ENCODE measurements at places on chromosomes 2 and 18.

- peak; percentile 20 for DNase-seq
Measured at GRCh38 chr2:136135921-136136906, 18.3 kb upstream of the CXCR4 start.

DNA sequence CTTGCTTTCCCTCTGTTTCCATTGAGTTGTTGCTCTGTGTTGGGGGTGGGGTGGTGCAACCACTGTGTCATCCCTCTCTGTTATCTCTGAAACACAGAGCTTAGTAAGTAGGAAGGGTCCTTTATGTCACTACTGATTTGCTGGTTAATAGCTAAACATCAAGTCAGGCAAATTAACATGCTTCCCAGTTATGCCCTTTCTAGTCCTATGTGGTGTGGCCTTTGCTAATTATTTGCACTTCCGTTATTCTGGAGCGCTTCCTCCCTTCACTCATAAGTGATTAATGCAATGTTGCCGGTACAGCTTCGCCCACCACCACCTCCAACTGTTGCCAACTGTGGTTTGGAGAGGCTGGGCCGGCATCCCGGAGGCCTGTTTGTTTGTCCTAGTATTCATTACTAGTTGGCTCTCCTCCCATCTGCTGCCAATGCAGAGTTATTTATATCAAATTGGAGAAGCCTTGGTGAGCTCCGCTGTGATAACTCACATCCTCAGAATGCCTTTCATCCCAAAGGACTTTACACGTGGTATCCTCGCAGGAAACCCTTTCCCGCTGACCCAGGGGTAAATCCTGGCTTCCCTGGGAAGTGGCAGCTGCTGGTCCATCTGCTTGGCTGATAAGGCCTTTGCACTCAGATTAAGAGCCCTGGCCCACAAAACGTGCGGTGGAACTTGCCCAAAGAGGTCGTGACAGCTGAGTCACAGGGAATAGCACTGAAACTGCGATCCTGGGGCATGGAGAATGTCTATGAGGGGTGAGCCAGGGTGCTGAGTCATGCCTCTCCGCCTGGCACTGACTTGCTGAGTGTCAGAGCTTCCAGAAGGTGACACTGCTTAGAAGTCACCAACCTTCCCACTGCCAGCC is 72.0 kb upstream of the ZCCHC2 start:
- DNase-seq: no peak

DNA sequence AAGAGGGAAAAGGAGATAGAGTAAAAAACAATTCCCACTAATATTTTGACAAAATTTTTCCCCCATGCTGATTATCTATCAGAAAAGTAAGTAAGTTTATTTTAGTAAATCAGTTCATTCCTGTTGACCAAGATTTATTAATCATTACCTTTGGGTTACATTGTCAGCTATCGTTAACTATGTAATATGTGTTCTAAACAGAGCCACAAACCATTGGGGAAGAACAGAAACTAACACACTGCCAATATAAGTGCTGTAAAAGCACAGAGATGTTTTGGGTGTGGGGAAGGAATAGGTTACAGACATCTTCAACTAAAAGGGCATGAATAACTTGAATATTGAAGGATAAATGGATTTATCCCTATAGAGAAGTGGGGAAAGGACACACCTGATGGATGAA is 42.5 kb upstream of the ACADL start:
- no peak for DNase-seq

GRCh38 chr2:95049683-95049955 is 24.1 kb downstream of the MAL start:
- DNase-seq: no peak

GRCh38 chr2:138223319-138223718 is 259.0 kb downstream of the HNMT start:
- no peak for DNase-seq

GRCh38 chr2:230842473-230842872 is 22.3 kb upstream of the ITM2C start:
- DNase-seq: no peak

- DNase-seq: no peak
Measured at GRCh38 chr2:11583840-11584524, 50.1 kb downstream of the GREB1 start.

DNA sequence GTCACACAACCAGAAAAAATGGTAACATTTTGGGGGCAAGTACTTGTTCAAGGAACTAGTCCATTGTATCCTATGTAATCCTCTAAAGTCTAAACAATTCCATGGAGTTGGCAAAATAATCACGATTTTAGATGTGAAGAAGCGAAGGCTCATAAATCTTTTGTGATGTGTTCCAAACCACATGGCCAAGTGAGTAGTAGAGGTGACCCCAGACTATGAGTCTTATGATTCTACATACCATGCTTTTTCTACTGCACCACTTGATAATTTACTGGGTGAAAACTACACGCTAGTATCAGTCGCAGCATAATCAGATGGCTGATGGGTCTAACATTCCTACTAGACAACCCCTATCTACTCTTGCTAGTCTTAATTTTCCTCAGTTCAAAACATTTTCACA is 371.4 kb downstream of the OSR1 start:
- DNase-seq: no peak

GRCh38 chr18:6616981-6617380 is 112.5 kb upstream of the ARHGAP28 start:
- no peak for DNase-seq

GRCh38 chr18:3771121-3771971 is 321.4 kb downstream of the TGIF1 start:
- DNase-seq: peak; percentile 16

DNA sequence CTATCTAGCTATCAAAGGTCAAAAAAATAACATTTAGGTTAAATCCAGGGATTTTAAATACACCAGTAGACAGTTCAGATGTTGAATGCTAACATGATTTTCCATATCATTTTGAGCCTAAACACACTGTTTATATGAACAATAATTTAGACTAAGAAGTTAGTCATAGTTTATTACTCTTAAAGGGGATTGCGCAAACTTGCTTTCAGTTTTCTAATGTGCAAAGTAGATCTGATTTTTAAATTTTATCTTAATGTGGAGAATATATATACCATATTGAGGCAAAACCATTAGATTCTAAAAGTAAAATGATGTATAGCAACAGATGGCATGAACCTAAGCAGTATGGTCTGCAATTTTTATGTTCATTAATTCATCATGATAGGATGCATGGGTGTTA is 76.6 kb downstream of the CDH7 start:
- no peak for DNase-seq

DNA sequence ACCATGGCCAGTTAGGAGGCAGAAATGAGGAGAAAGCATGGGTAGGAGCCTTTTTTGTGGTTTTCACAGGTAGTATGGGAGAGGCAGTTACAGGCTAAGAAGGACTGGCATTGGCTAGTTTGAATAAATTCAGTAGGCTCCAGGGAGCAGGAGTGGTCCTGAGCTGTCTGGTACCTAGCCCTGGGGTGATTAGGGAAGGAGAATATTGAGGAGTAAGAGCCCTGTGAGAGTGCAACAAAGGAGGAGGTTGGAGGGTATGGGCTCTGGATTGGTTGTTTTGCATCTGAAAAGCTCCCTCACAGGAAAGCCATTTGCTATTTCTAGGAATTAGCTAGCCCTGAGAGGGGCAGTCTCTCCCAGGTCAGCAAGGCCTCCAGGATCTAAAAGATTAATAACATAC is 13.3 kb upstream of the TCF7L1 start:
- DNase-seq: no peak

GRCh38 chr2:74546004-74546403 is 7.7 kb downstream of the LOXL3 start:
- no peak for DNase-seq

GRCh38 chr18:57925706-57926105 is 118.3 kb upstream of the NEDD4L start:
- no peak for DNase-seq

GRCh38 chr2:140178234-140178633 is 1398.0 kb upstream of the NXPH2 start:
- no peak for DNase-seq

- no peak for DNase-seq
Measured at GRCh38 chr2:27495840-27496356, 741 bp upstream of the GCKR start.

DNA sequence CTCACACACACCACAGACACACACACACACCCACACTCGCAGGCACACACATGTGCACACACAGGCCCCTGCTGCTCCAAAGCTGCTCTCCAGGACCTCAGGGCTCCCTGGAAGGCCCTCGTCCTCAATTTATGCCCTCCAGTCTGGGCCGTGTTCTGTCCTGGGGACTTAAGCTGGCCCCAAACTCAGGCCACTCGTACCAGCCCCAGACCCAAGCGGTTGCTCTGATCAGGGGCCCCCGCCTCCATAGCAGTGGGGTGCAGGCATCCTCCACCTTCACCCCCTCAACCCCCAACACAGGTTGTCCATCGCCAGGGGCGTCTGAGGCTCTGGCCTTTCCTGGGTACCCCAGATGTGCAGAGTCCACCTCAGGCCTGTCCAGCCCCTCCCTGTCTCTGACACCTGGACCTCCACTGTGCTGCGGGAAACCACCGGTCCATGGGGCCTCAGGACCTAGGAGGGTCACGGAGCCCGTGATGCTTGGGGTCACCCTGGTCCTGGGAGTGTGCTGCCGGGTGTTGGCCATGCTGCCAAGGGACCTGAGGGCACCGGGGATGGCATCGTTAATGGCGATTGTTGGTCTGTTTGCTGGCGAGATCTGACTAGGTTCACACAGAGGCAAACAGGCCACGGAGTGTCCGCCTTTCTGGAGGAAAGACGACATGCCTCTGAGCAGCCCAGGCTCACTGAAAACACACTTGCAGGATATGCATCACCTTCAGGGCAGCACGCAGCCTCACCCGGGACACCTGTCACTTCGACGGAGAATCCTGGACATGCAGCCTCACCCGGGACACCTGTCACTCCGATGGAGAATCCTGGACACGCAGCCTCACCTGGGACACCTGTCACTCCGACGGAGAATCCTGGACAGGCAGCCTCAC is 155.6 kb downstream of the NDUFA10 start:
- DNase-seq: no peak

GRCh38 chr2:36831185-36831584 is 134.7 kb downstream of the VIT start:
- no peak for DNase-seq

- no peak for DNase-seq
Measured at GRCh38 chr2:237198164-237198855, 112.6 kb downstream of the COPS8 start.

- no peak for DNase-seq
Measured at GRCh38 chr2:24038786-24039499, 8.2 kb downstream of the WDCP start.

DNA sequence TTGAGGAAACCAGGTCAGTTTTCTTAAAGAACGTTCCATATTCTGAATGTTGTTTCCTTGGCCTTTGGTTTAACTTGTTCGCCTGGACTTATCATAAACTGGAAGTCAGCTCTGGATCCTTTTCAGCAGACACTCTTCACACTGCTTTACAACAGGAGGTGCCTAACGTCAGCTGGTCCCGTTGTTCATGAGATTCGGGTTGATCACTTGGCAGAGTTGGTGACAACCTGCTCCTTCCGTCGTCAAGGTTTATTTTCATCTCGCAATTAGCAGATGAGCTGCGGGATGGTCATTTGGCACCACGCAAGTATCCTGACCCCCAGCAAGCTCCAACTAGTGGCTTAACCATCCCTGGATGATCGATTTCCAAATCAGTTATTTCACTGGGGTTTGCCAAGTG is 23.0 kb upstream of the BIN1 start:
- DNase-seq: no peak

DNA sequence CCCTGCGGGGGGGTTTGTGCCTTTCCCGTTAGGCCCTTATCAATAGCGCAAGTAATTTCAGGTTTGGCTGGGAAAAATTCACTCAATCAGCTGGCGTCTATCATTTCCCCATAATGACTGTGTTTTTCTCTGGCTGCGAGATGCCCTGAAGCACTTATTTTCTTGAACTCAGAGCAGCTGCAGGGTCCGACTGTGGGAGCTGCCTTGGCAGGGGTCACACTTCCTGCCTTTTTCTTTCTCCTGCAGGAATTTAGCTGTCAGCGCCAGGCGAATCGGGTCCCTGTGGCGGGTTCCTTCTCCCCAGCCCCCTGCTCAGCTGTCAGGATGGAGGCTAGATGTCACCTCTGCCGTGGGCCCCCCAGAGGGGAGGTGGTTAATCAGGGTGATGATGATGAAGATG is 81.3 kb upstream of the HPCAL1 start:
- DNase-seq: no peak

GRCh38 chr2:98448441-98449145 is 3.9 kb downstream of the INPP4A start:
- DNase-seq: no peak

DNA sequence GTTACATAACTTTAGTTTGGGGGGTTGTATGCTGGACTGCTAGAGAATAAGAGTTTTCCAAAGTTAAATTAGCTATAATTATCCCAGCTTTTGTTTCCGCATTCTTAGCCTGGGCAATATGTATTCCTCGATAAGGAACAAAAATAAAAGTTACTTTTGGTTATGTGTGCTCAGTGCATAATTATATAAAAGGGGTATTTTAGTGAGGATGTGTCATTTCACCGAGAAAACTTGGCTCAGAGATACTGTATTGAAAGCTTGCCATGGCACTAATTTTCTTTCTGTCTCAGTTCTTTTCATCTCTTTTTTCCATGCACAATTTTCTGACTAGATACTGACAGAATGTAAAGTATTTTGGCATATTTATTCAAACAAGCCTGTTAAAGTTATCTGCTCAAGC is 28.2 kb downstream of the ARHGAP15 start:
- DNase-seq: no peak

DNA sequence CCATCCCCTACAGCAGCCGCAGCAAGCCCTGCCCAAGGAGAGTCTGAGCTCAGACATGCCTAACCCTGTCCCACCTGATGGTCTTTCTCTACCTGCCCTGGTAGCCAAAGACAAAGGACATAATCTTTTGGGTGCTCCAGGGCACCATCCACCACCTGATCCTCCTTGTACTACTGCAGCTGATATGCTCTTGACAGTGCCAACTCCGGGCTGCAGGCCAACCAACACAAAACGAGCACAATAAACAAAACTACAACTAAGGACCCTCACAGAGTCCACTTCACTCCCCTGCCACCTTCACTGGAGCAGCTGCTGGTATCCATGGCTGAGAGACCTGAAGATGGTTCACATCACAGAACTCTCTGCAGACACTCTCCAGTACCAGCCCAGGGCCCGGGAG is 106.3 kb downstream of the GRB14 start:
- DNase-seq: no peak

- DNase-seq: no peak
Measured at GRCh38 chr18:12026562-12026961, 45.3 kb downstream of the IMPA2 start.

All from esophagus squamous epithelium (tissue), 5 donors.